Bronchial epithelial cell (primary cell): ENCODE measurements at places on chromosomes 2 and 18. TPM values are rescaled to one million over a fixed set of nuclear protein-coding genes. Genes with fewer than 3 reads are reported as not detected.

HOXD13 gene
- total RNA-seq, result not detected in 2 replicates

NPHP1 gene
- 1.6 and 2.4 TPM in 2 replicates for total RNA-seq

TGFA gene
- total RNA-seq, result 85.3 and 111 TPM in 2 replicates

ESPNL gene
- total RNA-seq, result under 0.01 TPM in 1 of 2 replicates, not detected in the other

GRCh38 chr2:102636283-102636907 is 17.0 kb downstream of the SLC9A2 start:
- no peak for DNase-seq

DNA sequence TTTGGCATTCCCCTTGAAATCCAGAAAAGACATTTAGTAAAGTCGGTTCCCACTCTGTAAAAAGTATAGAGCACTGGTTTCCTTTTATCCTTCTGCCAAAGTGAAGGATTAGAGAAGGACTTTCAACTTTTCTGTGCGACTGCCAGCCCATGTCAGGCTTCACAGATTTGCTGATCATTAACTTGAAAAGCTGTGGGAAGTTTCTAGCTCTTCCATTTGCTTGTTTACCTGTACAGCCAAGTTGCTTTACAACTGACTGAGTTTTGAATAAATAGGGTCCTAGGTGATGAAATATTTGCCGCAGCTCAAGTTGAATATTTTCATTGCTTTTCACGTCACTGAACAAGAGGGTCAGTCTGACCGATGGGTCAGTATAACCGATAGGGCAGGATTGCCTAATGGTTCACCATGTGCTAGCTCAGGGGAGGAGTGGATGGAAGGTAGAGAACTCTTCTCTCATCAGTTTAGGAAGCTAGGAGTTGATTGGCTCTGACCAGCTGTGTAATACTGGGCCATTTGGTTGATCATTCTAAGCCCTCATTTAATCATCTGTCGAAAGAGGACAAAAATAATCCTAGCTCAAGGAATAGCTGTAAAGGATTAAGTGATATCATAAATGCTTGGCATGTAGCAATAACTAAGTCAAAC is 30.4 kb downstream of the UPP2 start:
- DNase-seq, result no peak

DNA sequence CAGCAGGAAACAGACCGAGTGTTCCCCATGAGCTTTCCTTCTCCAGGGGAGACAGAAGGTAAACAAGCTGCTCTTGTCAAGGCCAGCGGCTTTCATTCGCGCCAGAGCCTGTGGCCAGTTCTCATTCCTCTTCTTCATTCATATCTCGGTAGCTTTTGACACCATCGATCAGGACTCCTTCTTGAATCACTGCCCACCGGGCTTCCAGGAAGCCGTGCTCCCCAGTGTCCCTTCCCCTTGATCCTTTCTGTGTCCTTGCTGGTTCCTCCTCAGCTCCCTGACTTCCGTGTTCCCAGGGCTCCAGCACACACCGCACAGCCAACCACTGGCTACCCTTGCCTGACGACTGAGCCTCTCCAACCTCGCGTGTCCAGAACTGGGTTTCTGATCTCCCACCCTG is 14.1 kb downstream of the SLC66A3 start:
- DNase-seq, result no peak

GRCh38 chr2:236847538-236848263 is 238.0 kb upstream of the COPS8 start:
- no peak for DNase-seq

- DNase-seq, result no peak
Measured at GRCh38 chr18:71374294-71375000, 1085.6 kb downstream of the SOCS6 start.

- DNase-seq, result no peak
Measured at GRCh38 chr2:70991142-70991541, 3.5 kb downstream of the TEX261 start.
